ENCODE measurements at places on chromosomes 7 and 10.

DNA sequence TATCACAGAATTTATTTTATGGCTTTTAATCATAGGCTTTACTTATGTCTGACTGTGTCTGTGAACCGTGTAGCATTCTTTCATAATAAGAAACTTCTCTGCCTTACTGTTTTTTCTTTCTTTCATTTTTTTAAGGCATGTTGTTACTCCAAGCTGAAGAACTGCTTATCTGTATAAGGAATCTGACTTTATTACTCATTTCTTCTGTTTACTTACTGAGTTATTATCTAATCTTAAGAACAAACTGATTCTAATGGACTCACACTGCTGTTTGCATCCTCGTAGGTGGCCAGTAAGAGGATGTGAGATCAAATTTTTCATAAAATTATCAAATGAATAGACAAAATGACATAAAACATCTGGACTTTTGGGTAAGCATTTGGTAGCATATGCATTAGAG is 54.7 kb upstream of the DNAJC1 start:
- DNase-seq: no peak

GRCh38 chr10:82277591-82277990 is 402.6 kb downstream of the NRG3 start:
- DNase-seq: no peak

GRCh38 chr10:111130471-111130870 is 53.6 kb downstream of the ADRA2A start:
- DNase-seq: no peak

DNA sequence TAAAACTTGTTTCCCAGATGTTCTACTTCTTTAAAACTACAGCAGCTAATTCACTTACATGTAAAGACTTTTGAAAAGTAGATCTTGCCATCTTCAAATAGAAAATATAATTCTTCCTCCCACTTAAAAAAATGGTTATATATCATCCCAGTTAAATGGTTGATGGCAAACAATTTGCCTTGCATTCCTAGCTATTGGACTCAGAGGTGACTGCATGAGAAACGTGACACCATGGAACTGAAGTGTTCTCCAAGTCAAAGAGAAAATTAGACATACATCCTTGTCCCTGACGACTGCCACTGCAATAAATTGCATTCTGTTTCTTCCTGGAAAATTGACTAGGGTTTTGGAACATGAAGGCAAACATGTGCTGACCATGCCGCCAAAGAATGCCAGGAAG is 95.0 kb upstream of the POM121L12 start:
- DNase-seq: no peak

- no peak for DNase-seq
Measured at GRCh38 chr10:35579726-35580422, 25.3 kb upstream of the GJD4 start.
